ENCODE measurements at places on chromosomes 16 and 17.

DNA sequence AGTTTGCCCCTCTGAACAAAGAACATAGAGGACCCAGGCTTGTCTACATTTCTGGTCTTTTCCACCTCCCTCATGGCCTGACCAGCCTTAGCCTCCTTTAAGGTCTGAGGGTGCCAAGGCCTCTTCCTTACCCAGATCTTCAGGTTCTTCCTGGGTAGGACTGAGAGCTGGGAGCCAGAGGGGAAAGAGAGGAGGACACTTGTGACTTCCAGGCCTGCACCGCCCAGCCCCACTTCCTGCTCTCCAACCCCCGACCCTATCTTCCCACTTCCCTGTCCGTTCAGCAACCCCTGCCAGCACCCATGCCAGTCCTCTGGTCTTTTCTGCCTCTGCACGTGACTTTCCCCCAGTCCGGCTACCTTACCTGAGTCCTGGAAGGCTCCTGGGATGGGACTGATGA lies 534 bp downstream of the PRSS36 start:
- DNase-seq, result no peak

GRCh38 chr16:86065711-86066110 lies 166.7 kb downstream of the IRF8 start:
- no peak for DNase-seq

GRCh38 chr17:48671697-48672171 lies 45.6 kb upstream of the HOXB9 start:
- DNase-seq, result peak; percentile 10

DNA sequence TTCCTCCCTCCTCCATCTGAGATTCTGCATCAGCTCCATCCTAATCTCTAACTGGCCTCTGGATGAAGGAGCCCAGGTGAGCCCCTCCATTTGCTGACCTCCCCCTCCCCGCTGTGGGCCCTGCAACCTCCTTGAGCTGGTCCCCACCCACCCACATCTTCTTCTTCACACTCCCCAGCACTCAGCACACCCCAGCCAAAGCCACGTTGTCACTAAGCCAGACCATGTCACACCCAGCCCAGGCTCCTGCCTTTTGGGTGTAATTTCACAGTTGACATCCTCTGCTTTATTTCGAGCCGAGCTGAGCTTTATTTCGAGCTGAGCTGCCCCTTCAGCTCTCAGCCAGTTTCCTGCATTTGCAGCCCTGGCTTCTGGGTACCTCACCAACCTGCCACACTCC lies 282.7 kb upstream of the TNRC6C start:
- no peak for DNase-seq

GRCh38 chr17:12512694-12513355 lies 152.9 kb upstream of the MYOCD start:
- DNase-seq, result no peak

DNA sequence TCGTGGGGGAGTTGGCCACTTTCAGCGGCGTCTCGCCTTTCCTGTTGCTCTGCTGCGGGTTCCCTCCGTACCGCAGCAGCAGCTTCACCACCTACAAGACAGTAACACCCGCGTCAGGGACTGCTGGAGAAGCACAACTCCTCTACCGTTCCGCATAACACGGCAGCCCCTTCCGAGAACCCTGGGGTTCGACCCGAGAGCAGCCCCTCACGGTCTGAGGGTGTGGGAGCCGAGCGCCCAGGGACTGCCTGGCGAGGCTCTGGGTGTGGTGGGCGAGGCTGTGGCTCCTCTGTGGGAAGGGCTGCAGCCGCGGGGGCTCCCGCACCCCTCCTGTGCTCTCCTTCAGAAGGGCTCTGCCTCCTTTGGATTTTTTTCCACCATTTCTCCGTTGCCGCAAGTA lies 68.6 kb downstream of the ZNF778 start:
- no peak for DNase-seq

DNA sequence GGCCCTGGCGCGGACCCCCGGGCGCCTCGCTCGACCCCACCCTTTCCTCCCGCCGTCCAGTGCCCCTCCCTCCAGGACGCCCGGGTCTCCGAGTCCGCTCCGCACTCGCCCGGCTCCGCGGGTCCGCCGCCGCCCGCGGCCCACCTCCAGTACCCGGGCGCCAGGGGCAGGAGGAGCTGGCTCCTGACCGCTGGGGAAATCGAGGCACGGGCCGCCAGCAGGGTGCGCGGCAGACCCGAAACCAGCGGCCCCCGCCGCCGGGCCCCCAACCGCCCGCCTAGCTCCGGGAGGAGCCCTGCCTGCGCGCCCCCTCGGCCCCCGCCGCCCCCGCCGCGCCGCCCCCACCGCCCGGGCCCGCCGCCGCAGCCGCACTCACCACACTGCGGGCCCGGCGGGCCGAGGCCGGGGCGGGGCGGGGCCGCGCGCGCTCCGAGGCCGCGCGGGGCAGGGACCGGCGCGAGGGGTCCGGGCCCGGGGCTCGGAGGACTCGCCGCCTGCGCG lies 333 bp downstream of the MAFG start:
- no peak for DNase-seq

GRCh38 chr16:25155553-25156460 lies 44.3 kb downstream of the LCMT1 start:
- DNase-seq, result no peak

- DNase-seq, result no peak
Observed at GRCh38 chr17:66850692-66851091, 15.8 kb downstream of the CACNG5 start.
